ENCODE measurements at places on chromosomes 5 and 9.

DNA sequence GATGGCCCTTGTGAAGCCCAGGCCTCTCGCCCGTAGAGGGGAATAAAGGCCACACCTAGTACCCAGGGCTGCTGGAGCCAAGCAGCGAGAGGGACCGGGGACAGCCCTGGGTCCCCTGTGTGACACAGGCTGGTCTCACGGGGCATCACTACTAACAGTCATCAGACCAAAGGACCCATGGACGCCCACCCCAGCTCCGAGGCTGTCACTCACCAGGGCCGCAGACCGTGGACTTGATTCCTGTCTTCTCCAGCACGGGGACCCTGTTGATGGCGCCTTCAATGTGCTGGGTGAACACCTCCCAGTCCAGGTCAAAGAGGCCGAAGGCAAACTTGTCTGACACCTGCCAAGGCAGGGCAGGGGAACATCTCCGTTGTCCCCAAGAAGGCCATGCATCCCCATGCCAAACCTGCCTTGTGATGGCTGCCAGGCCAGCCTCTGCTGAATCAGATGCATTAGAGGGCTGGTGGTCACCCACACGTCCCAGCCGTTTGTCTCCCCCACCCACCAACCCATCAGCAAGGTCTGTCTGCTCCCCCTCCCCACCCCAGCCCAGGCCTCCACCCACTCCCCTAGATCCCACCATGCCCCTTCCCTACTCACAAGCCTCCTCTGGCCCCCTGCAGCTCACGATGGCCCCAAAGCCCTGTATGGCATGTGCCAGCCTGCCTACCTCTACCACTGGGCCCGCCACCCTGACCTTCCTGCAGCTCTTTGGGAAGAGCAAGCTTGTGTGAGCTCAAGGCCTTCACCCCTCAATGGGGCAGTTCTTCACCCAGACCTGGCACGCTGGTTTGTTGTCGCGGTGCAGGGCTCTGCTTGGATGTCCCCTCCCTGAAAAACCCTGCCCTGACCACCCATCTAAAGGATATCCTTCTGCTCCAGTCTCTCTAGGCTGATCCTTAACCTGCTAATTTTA is 20.8 kb downstream of the SARDH start:
- DNase-seq, result no peak

- no peak for DNase-seq
Measured at GRCh38 chr5:1431896-1432295, 13.3 kb downstream of the SLC6A3 start.

- no peak for DNase-seq
Measured at GRCh38 chr9:16103620-16104397, 551.0 kb downstream of the CCDC171 start.

DNA sequence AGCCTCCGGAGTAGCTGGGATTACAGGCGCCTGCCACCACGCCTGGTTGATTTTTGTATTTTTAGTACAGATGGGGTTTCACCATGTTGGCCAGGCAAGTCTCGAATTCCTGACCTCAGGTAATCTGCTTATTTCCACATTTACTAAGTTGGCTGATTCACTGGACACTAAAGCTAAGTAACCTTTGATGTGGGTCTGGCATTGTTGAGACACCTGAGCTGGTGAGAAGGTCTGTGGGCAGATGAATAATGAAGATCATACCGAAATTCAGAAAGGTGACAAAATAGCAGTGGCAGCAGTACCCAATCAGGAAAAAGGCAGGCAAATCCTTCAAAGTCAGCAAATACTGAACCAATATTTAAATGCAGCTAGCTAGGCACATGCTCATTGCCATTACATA is 210.6 kb upstream of the ZNF608 start:
- no peak for DNase-seq

DNA sequence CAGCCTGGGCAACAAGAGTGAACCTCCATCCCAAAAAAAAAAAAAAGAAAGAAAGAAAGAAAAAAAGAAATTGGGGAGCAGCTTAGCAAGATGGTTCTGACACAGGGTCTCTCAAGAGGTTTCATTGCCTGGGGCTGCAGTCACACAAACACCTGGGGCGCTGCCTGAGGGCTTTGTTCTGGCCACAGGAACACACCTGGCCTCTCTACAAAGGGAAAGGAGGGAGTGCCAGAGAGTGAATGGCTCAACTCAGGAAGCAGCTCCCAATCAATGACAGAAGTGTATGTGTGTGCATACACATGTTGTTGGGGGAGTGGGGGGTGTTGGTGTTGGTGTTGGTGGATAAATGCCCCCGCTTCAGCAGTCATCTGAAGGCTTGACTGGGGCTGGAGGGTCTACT is 32.4 kb upstream of the CTNNA1 start:
- no peak for DNase-seq

GRCh38 chr5:155343468-155343867 is 329.9 kb downstream of the KIF4B start:
- DNase-seq, result no peak

- DNase-seq, result no peak
Measured at GRCh38 chr5:26869781-26870180, 168.6 kb downstream of the CDH9 start.

Measured in GM06990 (cell line).